Naive thymus-derived CD4-positive, alpha-beta T cell (primary cell): ENCODE measurements at places on chromosomes 12 and 14.

DNA sequence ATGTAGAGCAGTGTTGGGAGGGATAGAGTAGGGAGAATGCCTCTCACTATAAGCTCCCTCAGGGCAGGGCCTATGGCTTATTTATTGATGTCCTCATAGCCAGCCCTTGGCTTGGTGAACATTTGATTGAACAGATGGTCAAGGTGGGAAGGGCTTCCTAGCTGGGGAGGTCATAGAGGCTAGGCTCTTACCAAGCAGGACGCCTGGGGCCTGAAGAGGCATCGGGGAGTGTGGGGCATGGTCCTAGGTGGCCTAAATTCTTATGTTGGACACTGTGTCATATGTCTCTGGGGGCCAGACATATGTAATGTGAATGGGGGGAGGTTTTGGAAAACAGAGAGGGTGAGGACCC, 17.9 kb upstream of the KRT86 start:
- no peaks in the 10 kb centered on the region for H3K27me3 ChIP-seq
- H3K4me3 ChIP-seq, result no peak overlapping the region
- H3K27ac ChIP-seq, result no peak overlapping the region
- no peaks in the 10 kb centered on the region for H3K36me3 ChIP-seq

DNA sequence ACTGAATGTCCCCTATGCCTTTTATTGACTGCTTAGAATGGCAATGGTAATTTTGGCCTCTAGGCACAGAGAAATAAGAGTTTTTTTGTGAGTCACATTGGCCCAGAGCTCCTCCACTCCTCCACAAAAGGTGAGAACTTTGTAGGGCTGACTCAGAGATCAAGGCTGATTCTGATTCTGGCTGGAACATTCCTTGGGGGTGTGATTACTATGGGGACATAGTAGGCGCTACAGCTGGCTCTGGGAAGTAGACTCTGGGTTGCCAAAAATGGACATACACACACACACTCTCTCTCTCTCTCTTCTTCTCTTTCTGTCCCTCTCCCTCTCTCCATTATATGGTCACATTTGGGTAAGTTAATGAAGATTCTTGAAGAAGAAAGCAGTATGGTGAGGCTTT, 174.6 kb upstream of the DDHD1 start:
- no peak overlapping the region for H3K27ac ChIP-seq
- DNase-seq, result no peak
- no peak overlapping the region for H3K4me3 ChIP-seq

GRCh38 chr12:16012117-16012516, 101.0 kb downstream of the DERA start:
- no peak overlapping the region for H3K4me3 ChIP-seq
- no peak for DNase-seq
- no peaks in the 10 kb centered on the region for H3K27me3 ChIP-seq
- no peaks in the 10 kb centered on the region for H3K36me3 ChIP-seq
- no peaks in the 10 kb centered on the region for H3K4me1 ChIP-seq

- H3K4me3 ChIP-seq, result no peak overlapping the region
- H3K4me1 ChIP-seq, result peaks cover 56% of the 10 kb centered on the region
- peak overlapping the region; percentile 42 for H3K27ac ChIP-seq
- DNase-seq, result no peak
- H3K27me3 ChIP-seq, result no peaks in the 10 kb centered on the region
- peaks cover 13% of the 10 kb centered on the region for H3K36me3 ChIP-seq
Observed at GRCh38 chr12:51973560-51973959, 22.1 kb downstream of the ACVR1B start.

DNA sequence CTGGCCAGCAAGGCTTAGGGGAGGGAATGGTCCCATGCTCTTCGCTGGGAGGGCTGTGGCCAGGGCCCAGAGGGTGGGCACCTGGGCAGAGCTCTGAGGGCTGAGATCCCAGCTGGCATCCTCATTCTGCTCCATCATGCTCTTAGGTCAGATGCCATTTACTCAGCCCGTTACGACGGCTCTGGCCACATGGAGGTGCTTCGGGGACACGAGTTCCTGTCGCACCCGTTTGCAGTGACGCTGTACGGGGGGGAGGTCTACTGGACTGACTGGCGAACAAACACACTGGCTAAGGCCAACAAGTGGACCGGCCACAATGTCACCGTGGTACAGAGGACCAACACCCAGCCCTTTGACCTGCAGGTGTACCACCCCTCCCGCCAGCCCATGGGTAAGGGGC, 30.8 kb upstream of the LRP1-AS start:
- no peaks in the 10 kb centered on the region for H3K27me3 ChIP-seq
- no peak for DNase-seq
- no peaks in the 10 kb centered on the region for H3K36me3 ChIP-seq
- H3K27ac ChIP-seq, result no peak overlapping the region
- no peaks in the 10 kb centered on the region for H3K4me1 ChIP-seq

GRCh38 chr12:28140404-28140803, 49.9 kb upstream of the CCDC91 start:
- H3K36me3 ChIP-seq, result no peaks in the 10 kb centered on the region
- no peak overlapping the region for H3K27ac ChIP-seq
- no peaks in the 10 kb centered on the region for H3K4me1 ChIP-seq
- H3K4me3 ChIP-seq, result no peak overlapping the region

GRCh38 chr12:117032593-117033381, 66.4 kb downstream of the TESC start:
- H3K27me3 ChIP-seq, result no peaks in the 10 kb centered on the region
- no peaks in the 10 kb centered on the region for H3K4me1 ChIP-seq
- H3K36me3 ChIP-seq, result no peaks in the 10 kb centered on the region

GRCh38 chr14:73133795-73134194, 2.5 kb upstream of the PSEN1 start:
- H3K27me3 ChIP-seq, result no peaks in the 10 kb centered on the region
- H3K4me1 ChIP-seq, result peaks cover 10% of the 10 kb centered on the region
- no peak overlapping the region for H3K4me3 ChIP-seq

- H3K4me3 ChIP-seq, result no peak overlapping the region
- no peaks in the 10 kb centered on the region for H3K4me1 ChIP-seq
- no peaks in the 10 kb centered on the region for H3K36me3 ChIP-seq
- DNase-seq, result no peak
- H3K27ac ChIP-seq, result no peak overlapping the region
Observed at GRCh38 chr14:54582334-54582733, 15.4 kb downstream of the SAMD4A start.

- H3K36me3 ChIP-seq, result no peaks in the 10 kb centered on the region
- H3K4me3 ChIP-seq, result no peak overlapping the region
- H3K27ac ChIP-seq, result no peak overlapping the region
- no peak for DNase-seq
Observed at GRCh38 chr12:56679883-56680575, 8.1 kb downstream of the PTGES3 start.

DNA sequence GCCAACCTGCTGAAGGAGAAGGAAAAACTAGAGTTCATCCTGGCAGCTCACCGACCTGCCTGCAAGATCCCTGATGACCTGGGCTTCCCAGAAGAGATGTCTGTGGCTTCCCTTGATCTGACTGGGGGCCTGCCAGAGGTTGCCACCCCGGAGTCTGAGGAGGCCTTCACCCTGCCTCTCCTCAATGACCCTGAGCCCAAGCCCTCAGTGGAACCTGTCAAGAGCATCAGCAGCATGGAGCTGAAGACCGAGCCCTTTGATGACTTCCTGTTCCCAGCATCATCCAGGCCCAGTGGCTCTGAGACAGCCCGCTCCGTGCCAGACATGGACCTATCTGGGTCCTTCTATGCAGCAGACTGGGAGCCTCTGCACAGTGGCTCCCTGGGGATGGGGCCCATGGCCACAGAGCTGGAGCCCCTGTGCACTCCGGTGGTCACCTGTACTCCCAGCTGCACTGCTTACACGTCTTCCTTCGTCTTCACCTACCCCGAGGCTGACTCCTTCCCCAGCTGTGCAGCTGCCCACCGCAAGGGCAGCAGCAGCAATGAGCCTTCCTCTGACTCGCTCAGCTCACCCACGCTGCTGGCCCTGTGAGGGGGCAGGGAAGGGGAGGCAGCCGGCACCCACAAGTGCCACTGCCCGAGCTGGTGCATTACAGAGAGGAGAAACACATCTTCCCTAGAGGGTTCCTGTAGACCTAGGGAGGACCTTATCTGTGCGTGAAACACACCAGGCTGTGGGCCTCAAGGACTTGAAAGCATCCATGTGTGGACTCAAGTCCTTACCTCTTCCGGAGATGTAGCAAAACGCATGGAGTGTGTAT, 2.4 kb downstream of the FOS start:
- peaks cover 25% of the 10 kb centered on the region for H3K4me1 ChIP-seq
- H3K4me3 ChIP-seq, result no peak overlapping the region
- peaks cover 22% of the 10 kb centered on the region for H3K36me3 ChIP-seq
- peaks cover 4% of the 10 kb centered on the region for H3K27me3 ChIP-seq

- no peaks in the 10 kb centered on the region for H3K27me3 ChIP-seq
- no peaks in the 10 kb centered on the region for H3K4me1 ChIP-seq
- no peaks in the 10 kb centered on the region for H3K36me3 ChIP-seq
Observed at GRCh38 chr12:79347866-79348265, 342.9 kb downstream of the PAWR start.

GRCh38 chr12:47124451-47124850, 44.7 kb upstream of the AMIGO2 start:
- H3K4me1 ChIP-seq, result no peaks in the 10 kb centered on the region
- H3K27me3 ChIP-seq, result no peaks in the 10 kb centered on the region
- no peak overlapping the region for H3K27ac ChIP-seq
- H3K36me3 ChIP-seq, result no peaks in the 10 kb centered on the region
- H3K4me3 ChIP-seq, result no peak overlapping the region
- DNase-seq, result no peak

GRCh38 chr14:31895646-31896045, 181.5 kb upstream of the ARHGAP5 start:
- no peak overlapping the region for H3K4me3 ChIP-seq
- H3K36me3 ChIP-seq, result no peaks in the 10 kb centered on the region
- H3K4me1 ChIP-seq, result no peaks in the 10 kb centered on the region
- no peaks in the 10 kb centered on the region for H3K27me3 ChIP-seq
- DNase-seq, result no peak

DNA sequence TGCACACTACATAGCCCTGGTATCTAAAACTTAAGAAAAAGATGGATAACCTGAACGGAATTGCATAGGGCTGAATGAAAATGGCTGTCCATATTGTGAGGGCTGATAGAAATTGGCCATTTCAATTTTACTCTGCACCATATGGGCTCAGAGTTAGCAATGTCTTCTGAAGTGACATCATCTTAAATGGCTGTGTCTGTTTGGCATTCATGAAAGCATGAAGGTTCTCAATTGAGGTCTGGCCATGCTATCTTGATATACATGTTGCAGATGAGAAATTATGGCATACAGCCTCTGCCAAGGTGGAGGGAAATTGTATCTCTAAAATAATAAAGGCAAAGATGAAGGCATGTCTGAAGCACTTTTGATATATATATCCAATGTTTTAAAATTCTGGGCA, 226.0 kb upstream of the PDE3A start:
- H3K27ac ChIP-seq, result no peak overlapping the region
- H3K4me3 ChIP-seq, result no peak overlapping the region
- no peaks in the 10 kb centered on the region for H3K36me3 ChIP-seq
- no peaks in the 10 kb centered on the region for H3K4me1 ChIP-seq

DNA sequence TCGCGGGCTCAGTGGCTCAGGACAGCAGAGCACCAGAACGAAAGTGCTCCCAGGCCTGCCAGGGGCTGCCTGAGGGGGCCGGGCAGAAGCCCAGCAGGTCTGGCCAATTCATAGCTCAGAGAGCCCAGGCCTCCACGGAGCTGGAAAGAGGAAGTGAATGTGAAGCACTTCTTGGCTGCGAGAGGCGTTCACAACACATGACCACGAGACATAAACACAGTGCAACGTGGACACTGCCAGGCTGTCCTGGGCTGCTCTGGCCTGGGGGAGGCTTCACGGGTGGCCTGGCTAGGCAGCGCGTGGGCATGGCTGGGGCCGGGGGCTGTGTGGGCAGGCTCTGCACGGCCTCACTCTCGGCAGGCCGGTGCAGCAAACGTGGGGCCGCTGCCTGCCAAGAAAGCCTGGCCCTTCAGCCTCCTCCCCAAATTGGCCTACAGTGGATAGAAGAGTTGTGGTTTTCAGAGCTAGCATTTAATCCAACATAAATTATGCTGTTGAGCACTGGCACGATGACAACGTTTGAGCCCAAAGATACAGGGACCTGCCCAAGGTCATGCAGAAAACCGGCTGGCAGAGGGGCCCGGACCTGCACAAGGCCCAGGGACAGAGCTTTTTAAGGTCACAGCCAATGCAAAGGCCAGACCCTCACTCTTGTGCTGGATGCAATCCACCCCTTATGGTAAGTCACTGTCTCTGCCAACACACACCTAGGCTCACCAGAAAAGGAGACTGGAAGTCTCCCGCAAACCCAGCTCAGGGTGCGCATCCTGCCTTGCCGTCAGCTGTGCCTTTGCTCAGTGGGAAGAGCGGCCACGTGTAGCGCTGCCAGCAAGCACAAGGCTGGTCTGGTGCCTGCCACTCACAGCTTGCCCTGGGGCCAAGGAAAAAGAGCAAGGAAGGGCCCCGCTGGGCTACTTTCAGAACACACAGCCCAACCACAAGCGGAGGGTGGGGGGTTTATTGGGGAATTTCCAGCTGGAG, 8.6 kb downstream of the SLC25A29 start:
- no peak overlapping the region for H3K27ac ChIP-seq
- H3K36me3 ChIP-seq, result no peaks in the 10 kb centered on the region

GRCh38 chr12:105275997-105276733, 40.2 kb upstream of the APPL2 start:
- no peaks in the 10 kb centered on the region for H3K36me3 ChIP-seq
- no peaks in the 10 kb centered on the region for H3K27me3 ChIP-seq
- H3K4me3 ChIP-seq, result no peak overlapping the region
- no peaks in the 10 kb centered on the region for H3K4me1 ChIP-seq
- H3K27ac ChIP-seq, result no peak overlapping the region

- H3K36me3 ChIP-seq, result no peaks in the 10 kb centered on the region
- peak overlapping the region; percentile 35 for H3K4me3 ChIP-seq
- no peaks in the 10 kb centered on the region for H3K27me3 ChIP-seq
- H3K27ac ChIP-seq, result peak overlapping the region; percentile 49
- DNase-seq, result no peak
Observed at GRCh38 chr12:662566-663292, 516 bp downstream of the NINJ2 start.

- H3K27me3 ChIP-seq, result no peaks in the 10 kb centered on the region
- no peaks in the 10 kb centered on the region for H3K36me3 ChIP-seq
- H3K27ac ChIP-seq, result no peak overlapping the region
- no peak overlapping the region for H3K4me3 ChIP-seq
Observed at GRCh38 chr12:67709367-67709954, 60.9 kb downstream of the DYRK2 start.

GRCh38 chr12:6471989-6472360, 1.5 kb upstream of the VAMP1 start:
- no peak overlapping the region for H3K27ac ChIP-seq
- no peak for DNase-seq
- H3K36me3 ChIP-seq, result no peaks in the 10 kb centered on the region
- H3K4me1 ChIP-seq, result peaks cover 31% of the 10 kb centered on the region

DNA sequence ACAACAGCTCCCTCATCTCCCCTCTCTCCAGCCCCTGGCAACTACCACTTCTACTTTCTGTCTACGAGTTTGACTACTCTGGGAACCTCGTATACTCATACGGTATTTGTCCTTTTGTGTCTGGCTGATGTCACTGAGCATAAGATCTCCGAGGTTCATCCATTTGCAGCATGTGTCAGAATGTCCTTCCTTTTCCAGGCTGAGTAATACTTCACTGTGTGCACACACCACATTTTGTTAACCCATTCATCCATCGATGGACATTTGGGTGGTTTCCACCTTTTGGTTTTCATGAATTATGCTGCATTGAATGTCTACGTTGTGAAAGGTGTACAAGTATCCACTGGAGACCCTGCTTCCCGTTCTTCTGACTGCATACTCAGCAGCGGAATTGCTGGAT, 24.1 kb upstream of the DLK1 start:
- no peaks in the 10 kb centered on the region for H3K27me3 ChIP-seq
- H3K4me3 ChIP-seq, result no peak overlapping the region
- no peak for DNase-seq
- H3K36me3 ChIP-seq, result no peaks in the 10 kb centered on the region
- H3K4me1 ChIP-seq, result no peaks in the 10 kb centered on the region
- no peak overlapping the region for H3K27ac ChIP-seq
